Cardiac muscle cell (in vitro differentiated cells and primary cell): ENCODE measurements at places on chromosomes 13 and 19.

GRCh38 chr19:17236811-17237543 is 8.7 kb downstream of the NR2F6 start:
- DNase-seq, result no peak

DNA sequence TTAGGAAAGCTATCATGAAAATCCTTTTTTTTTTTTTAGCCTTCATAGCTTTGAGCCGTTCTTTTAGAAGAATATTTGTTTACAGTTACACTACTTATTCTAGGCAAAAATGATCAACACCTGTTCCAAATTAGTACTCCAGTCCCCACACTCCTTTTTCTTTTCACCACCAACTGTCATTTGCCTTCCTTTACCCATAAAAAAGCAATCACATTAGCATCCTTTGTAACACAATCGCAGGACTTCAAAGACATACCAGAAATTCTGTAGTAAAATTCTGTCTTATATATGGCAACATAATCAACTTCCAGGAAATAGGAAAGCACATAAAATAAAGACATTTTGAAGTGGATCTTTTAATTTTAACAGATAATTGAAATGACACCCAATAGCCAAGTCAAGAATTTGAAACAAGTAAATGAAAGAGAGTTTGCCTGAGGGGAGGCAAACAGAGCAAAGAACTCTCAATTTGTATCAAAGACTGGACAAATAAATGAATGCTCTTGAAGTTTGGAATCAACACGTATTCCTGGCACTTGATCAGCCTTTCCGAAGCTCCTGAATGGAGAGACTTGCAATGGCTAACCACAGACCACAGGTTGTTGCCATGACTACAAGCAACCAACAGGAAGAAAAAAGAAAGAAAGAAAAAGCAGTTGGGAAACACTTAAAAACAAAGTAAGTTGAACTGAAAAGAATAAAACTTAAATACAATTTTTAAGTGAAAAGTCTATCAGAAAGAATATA is 206.8 kb downstream of the PCDH9 start:
- no peak for DNase-seq

GRCh38 chr13:111230385-111230930 is 90.0 kb upstream of the TEX29 start:
- DNase-seq, result peak; percentile 22

- DNase-seq, result peak; percentile 75
These were observed 552 bp upstream of the GRWD1 start for GRCh38 chr19:48445256-48445605.

DNA sequence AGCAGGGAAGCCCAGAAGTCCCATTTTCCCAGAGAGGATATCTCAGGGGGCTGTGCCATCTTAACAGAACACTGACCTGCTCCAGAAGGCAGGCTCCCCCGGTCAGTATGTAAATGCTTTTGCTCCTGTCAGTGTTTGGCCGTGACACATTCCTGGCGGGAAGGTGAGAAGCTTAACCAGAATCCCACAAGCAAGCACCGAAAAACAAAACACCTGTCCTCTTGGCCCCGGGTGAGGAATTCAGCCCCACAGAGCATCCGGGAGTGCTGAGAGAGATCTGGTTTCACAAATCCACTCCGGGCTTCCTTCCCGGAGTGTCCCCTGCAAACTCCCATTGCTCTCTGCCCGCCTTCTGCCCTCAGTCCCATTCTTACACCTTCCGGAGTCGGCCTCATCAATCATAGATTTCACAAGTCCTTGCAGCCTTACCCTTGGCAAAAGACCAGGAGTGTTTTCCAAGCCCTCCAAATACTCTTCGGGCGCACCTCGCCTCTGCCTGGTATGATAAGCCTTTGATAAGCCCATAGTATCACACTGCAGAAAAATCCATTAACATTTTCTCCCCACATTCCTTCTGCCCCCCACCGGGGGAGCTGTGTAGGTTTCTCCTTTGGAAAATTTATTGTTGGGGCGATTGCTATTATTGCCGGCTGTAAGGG is 12.2 kb downstream of the TPM4 start:
- DNase-seq, result peak; percentile 68

- DNase-seq, result no peak
These were observed 125.5 kb upstream of the MCF2L start for GRCh38 chr13:112843392-112844111.

DNA sequence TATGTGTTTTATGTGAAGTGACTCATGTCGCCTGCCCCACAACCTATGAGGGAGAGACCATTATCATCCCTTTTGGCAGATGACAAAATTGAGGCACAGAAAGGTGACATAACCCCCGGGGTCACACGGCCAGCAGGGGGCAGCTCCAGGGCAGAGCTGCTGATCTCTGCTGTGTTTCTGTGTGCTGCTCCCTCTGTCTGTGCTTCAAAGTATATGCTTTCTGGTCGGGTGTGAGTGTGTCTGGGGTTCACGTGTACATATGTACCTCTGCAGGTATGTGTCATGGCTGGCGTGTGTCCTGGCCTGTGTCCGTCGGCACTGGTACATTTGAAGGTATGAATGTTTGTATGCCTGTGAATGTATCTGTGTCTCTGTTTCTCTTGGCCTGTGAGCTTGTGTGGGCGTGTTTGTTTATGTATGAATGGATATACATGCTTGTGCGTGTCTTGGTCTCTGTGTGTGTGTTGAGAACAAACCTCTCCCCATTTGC is 7.1 kb downstream of the LIPE start:
- no peak for DNase-seq

- no peak for DNase-seq
These were observed at the start of gene C19orf33 for GRCh38 chr19:38303517-38304351. C19orf33 (plus strand) TSS chr19:38304251; CDS start chr19:38304262, 11 bp downstream.

DNA sequence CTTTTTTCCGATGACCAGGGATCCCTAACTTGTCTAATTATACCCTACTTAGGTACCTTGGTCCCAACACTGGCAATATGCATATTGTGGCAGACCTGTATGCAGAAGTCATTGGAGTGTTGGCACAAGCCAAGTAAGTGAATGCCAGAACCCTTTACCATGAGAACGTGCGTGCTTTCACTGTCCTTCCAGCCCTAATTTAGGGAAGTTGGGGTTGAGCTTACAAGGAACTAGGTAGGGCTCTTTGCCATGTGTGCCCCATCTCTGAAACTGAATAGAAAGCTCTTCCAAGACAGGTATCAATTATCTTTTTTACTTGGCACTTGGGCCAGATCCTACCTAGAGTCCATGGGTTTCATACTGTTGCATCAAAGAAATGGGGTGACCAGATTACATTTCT is 93.2 kb downstream of the FRY start:
- DNase-seq, result no peak

DNA sequence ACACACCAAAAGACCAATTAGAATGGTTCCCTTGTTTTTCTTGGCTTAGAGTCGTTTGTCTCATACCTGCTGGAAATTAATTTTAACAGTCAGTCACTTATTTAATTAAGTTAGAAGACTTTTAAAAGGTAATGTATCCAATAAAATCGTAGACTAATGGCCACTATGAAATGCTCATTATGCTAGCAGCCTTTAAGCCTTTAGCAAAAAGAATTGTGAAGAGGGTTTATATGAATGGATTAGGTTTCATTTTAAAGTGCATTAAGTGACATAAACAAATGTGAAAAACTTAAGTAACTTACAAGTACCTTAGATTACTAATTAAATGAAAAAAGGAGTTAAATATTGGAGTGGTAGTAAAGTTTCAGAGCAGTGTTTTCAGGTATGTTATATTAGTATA is 139.6 kb downstream of the RXFP2 start:
- no peak for DNase-seq

DNA sequence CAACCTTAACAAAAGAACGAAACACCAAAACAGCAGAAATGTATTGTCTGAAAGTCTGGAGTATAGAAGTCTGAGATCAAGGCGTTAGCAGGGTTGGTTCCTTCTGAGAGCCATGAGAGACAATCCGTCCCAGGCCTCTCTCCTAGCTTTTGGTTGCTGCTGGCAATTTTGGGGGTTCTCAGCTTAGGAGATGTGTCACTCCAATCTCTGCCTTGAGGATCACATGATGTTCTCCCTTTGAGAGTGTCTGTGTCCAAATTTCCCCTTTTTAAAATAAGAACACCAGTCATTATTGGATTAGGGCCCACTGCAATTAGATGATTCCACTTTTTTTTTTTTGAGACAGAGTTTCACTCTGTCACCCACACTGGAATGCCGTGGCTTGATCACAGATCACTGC is 10.1 kb downstream of the KCNN1 start:
- DNase-seq, result no peak

DNA sequence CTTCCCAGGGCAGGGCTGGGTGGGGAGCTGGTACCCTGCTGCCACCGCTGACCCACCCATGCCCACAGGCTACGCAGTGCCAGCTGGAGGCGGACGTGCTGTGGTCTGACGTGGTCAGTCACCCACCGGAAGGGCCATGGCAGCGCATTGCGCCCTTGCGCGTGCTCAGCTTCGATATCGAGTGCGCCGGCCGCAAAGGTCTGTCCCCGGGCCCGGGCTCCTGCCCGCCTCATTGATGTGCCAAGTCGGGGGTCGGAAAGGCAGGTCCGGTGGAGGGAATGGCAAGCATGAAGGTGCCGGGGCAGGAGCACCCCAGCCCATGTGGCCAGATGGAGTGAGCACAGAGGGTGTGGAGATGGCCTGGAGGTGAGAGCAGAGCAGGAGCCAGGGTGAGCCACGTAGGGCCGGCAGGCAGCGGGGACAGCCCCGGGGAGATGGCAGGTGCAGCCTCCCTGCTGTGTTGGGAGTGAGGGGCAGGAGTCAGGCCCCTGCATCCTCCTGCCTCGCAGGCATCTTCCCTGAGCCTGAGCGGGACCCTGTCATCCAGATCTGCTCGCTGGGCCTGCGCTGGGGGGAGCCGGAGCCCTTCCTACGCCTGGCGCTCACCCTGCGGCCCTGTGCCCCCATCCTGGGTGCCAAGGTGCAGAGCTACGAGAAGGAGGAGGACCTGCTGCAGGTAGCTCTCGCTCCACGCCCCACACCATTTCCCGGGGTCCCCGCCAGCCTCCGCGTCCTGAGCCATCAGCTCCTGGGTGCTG is 16.0 kb upstream of the SPIB start:
- DNase-seq, result no peak

DNA sequence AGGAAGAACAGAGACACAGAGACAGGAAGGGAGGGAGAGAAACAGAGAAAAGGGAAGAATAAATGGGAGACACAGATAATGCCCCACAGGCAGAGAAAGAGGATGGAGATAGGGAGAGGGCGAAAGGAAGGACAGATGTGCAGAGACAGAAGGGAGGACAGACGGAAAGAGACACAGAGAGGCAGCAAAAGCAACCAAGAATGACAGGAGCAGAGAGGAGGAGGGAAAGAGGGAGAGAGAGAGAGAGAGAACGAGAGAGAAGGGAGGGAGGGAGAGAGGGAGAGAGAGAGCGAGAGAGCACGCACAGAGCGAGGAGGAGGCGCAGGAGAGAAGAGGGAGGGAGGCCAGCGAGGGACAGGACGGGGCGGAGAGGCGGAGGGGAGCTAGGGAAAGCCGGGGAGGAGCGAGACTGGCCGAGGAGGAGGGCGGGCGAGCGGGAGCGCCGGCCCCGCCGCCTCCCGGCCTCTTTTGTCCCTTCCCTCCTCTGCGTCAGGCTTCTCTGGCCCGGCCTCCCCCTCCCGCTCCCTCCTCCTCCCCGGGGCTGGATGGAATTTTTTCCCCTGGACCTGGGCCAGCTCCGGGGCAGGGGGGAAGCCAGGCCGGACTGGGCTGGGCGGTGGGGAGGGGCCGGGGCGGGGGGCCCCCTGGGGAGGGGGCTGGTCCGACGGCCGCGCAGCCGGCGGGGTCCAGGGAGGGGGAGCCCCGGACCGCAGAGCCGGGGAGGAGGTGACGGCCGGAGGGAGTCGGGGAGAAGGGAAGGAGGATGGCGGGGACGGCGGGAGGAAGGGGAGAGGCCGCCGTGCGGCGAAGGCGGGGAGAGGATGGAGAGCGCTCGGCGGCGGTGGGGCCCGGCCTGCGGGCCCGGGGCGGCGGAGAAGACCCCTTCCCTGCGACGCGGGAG is 4.2 kb upstream of the SPACA6 start:
- DNase-seq, result peak; percentile 92

GRCh38 chr13:23685416-23685815 is 115.2 kb downstream of the TNFRSF19 start:
- no peak for DNase-seq

DNA sequence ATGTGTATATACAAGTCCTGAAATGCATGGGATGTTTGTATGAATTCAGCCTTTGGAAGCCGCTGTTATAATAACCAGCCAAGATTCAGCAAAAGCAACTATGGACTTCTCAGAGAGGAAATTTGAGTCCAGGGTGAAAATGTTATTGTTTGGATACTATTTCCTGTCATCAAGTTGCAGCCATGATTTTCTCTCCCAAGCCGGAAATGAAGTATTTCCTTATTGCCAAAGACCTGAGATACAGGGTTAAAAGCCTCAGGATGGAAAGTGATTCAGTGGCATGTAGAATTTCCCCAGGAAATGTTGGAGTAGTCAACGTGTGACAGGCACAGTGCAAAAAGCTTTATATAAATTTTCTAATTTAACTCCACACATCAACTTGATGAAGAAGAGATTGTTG is 133.9 kb downstream of the IRS2 start:
- DNase-seq, result no peak

- DNase-seq, result no peak
These were observed 593 bp downstream of the ATG4D start for GRCh38 chr19:10544242-10544752.

- no peak for DNase-seq
These were observed 9.4 kb downstream of the RSPH6A start for GRCh38 chr19:45805719-45806118.

GRCh38 chr13:108707584-108707983 is 78.2 kb downstream of the MYO16 start:
- no peak for DNase-seq

- DNase-seq, result peak; percentile 30
These were observed 3.7 kb downstream of the SNRPA start for GRCh38 chr19:40754611-40755247.

GRCh38 chr19:45812297-45812696 is 2.8 kb downstream of the RSPH6A start:
- DNase-seq, result no peak

GRCh38 chr19:18510216-18510615 is 11.7 kb downstream of the ELL start:
- no peak for DNase-seq

DNA sequence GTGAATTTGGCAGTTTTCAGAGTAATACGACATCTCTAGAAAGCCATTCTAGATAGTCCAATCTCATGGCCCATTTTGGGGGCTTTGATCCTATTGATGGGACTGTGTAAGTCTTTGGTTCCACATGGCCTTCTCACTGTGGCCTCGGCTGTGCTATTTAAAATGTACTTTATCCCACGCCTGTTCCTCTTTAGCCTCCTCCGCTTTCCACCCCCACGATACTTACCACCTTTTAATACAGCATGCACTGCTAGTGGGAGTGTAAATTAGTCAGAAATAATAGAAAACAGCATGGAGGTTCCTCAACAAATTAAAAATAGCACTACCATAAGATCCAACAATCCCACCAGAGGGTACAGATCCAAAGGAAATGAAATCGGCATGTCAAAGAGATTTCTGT is 28.3 kb upstream of the CEBPG start:
- DNase-seq, result no peak

- DNase-seq, result peak; percentile 69
These were observed 121.6 kb upstream of the FRY start for GRCh38 chr13:31909864-31910551.
